Stimulated activated CD8-positive, alpha-beta memory T cell treated with anti-CD3 and anti-CD28 coated beads, Interleukin-4, amount 100 ng/mL, for 1 hour (primary cell): ENCODE measurements at places on chromosomes 7 and 10.

- no peak for DNase-seq
Measured at GRCh38 chr10:67098461-67098860, 172.6 kb downstream of the LRRTM3 start.

GRCh38 chr7:45582868-45583277 is 8.7 kb downstream of the ADCY1 start:
- DNase-seq = no peak

DNA sequence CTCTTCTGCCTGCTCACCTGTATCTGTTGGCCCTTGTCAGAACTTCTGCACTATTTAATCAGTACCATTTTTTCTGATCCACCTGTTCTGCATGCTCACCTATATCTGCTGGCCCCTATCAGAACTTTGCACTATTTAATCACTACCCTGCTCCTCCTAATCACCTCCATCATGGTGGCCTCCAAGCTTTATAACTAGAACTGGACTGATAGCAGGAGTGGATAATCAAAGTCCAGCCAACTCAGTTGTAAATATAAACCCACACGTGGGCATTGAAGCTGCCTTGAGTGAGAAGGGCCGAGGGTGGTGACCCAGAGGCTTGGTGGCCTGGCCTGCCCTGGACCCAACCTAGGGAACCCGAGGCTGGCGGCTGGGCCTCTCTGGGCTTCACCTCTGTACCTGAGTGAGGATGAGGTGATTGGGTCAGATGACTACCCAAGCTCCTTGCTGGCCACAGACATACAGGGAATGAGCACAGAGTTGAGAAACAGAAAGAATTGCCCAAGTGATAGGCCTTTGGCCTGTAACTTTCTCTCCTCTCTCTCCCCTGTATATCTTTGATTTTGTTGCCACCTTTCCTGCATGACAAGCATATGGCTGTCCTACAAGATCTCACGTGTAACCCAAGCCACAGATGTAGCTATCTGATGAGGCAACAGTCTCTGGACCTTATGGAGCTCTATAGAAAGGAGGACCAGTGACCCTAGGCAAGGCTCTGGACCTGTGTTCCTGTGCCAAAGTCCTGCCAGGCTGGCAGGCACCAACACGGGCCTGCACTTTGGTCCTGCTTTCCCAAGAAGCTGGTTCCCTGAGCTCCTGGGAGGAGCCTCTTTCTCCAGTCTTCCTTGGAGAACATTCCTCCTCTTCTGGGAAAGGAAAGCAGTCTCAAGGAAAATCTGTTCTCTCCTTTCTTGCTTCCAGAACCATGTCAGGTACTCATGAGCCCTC is 23.4 kb upstream of the FAM3C start:
- DNase-seq = no peak

GRCh38 chr10:85851934-85852333 is 514.7 kb downstream of the GRID1 start:
- DNase-seq = no peak

DNA sequence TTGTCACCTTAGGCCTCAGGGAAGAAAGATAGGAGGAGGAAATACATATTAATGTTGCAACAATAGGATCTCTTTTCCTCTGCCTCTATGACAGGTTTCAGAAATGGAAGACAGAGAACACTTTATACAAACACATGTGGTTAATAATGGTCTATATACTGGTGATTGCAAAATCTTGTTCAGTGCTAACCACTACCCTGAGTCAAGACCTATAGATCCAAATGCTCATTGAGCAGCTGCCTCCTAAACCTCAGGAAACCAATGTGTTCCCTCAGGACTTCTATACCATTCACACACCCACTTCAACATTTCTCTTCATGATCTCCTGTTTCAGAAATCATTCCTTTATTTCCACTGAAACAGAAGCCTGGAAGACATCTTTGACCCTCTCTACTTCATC is 32.5 kb upstream of the VWDE start:
- DNase-seq = no peak

- DNase-seq = no peak
Measured at GRCh38 chr7:128800567-128800966, 8.8 kb downstream of the CCDC136 start.

DNA sequence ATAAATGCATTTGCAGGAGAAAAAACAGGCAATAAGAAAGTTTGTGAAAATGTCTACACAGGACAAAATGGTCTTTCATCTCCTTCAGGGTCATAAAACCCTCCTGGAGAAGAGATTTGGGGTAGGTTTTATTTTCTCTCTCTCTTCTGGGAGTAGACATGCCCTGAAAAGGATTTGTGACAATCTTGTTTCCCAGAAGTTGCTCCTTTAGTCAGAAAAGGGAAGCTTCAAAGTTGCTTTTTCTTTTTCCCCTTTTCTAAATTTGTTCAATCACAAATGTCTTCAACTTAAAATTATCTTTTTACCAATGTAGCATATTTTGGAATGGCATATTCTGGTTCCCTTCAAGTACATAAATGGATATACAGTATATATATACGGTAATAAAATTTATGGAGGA is 9.4 kb upstream of the ANKRD22 start:
- no peak for DNase-seq

- no peak for DNase-seq
Measured at GRCh38 chr10:120098232-120098930, 205.9 kb downstream of the SEC23IP start.

DNA sequence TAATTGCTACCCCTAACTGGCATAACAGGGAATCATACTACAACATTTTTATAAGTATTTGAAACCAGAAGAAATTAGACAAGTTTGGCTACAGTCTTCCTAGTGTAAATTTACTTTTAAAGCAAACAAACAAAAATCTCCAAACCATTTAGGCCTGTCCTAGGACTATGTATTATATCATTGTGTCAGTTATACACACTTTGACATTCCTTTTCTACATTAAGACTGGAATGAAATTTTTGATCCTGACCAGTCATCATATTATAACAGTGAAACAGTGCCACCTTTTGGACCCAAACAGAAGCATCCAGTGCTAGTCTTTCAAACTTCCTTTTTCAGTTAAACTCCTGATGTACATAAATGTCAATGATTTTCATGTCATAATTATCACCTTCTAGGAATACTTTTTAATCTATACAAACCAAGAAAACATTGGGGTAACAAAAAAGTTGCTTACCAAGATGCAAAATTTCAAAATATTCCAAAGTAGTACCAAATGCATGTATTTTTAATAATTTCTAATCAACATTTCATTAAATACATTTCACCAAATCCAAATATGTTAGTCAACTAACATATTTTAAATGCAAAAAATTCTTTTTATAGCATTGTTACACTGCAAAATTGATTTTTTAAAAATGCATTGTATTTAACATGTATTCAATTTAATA is 75.7 kb downstream of the IMMP2L start:
- DNase-seq = no peak

DNA sequence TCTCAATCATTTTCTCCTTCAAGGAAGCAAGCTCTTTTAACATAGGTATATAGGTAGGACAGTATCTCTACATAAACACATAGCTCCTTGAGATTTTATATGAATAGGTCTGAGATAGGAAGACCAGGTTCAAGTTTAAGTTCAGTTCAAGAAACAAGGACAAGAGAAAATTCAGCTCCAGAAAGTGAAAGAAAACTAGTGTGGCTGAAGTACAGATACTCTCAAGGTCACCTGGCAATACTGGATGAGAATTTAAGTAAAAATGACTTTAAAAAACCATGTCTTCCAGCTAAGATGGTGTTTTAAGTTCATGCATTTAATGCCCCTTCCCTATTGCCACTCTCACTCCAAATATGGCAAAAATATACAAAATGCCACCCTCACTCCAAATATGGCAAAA is 91.3 kb downstream of the OSBPL3 start:
- DNase-seq = no peak

DNA sequence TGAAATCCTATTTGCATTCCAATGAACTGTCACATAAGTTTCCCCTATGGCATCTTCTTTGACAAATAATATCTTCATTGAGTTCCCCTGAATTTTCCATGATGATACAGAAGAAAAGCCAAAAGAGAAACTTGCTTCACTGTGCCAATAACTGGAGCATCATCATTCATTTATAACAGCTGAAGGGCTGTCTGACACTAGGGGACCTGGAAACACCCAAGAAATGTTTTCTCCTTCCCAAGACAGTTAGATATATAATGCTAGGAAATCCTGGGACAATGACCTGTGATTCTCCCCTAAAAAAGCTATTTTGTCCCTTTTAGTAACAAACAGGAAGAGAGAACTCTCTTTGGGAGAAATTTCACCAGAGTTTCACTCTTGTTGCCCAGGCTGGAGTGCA is 133.6 kb downstream of the SEMA3C start:
- DNase-seq = no peak

DNA sequence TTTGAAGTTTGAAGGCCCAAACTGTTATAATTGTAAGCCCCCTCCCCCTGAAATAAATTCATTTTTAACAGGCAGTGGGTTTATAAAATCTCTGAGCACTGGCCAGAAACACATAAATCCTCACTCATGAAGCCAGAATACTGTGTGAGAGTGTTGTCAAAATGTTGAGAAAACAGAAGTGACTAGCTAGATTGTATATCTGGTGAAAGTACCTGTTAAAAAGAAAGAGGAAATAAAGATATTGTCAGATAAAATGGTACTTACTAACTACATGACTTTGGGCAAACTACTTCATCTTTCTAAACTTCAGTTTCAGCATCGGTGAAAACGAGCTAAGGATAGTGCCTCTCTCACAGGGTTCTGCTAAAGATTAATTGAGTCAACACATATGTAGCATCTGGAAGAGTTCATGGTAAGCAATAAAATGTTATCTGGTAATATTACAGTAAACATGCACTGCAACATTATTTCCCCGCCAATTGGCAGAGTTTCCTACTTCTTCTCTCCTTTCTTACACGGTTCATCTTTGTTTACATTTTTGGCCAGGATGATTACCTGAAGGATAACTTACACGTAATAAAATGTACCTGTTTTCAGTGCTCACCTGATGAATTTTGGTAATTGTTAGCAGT is 202.5 kb upstream of the CHRM2 start:
- DNase-seq = no peak

- no peak for DNase-seq
Measured at GRCh38 chr7:147980826-147981813, 609.4 kb upstream of the C7orf33 start.

- DNase-seq = no peak
Measured at GRCh38 chr7:38541440-38541839, 89.7 kb downstream of the AMPH start.

GRCh38 chr7:103912891-103913605 is 76.4 kb downstream of the RELN start:
- DNase-seq = no peak
